ENCODE measurements at places on chromosomes 4 and X.

- DNase-seq: no peak
Observed at GRCh38 chrX:66167431-66167830, 3.4 kb downstream of the HEPH start.

DNA sequence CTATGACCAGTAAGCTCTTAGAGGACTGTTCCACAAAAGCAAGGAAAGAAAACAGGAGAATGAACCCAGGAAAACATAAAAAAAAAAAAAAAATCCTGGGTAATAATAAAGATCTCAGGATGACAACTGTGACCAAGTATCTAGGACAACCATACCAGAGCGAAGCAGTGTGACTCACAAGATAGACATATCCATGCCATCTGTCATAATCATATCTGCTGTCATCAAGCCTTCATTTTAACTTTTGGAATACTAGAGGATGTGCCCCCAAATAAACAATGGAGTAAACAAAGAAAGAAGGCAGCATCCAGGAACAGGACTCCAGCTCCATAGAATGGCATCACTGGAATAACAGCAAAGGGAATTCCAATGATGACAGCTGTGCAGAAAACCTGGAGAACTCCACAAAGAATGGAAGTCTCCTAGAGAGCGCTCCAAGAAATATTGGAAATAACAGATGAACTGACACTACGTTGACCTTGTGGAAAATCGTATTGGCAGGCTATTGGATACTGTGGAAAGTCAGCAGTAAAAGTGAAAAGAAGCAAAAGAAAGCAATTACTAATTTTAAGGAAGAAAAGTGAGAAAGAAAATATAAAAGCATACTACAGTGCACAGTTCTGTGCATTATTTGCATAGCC is 35.3 kb downstream of the HPGDS start:
- DNase-seq: no peak

- DNase-seq: no peak
Observed at GRCh38 chr4:109648997-109649575, 54.2 kb downstream of the CASP6 start.

DNA sequence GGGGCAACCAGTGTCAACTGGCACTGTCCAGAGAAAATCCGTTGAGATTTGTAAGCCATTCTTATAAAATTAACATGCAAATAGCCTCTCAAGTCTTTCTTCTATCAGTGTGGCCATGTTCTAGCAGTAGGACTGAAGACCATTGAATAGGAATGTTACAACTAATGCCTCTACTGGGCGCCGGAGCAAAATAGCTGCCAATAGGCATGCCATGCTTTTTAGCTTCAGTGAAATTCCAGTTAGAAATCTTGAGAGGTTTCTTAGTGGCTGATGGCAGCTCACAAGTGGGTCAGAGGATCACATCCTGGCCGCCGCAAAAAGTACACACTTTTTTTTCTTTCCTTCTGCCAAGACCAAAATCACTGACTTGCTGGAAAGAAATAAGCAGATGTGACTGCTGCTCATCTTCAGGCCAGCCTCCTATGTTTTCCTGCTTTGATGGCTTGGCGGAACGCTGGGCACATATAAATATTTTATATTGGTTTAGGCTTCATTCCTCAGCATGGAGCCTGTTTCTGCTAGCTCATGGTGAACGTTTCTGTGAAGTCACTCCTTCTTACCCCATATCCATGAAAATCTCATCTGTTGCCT is 293.1 kb downstream of the TENM3 start:
- DNase-seq: no peak

DNA sequence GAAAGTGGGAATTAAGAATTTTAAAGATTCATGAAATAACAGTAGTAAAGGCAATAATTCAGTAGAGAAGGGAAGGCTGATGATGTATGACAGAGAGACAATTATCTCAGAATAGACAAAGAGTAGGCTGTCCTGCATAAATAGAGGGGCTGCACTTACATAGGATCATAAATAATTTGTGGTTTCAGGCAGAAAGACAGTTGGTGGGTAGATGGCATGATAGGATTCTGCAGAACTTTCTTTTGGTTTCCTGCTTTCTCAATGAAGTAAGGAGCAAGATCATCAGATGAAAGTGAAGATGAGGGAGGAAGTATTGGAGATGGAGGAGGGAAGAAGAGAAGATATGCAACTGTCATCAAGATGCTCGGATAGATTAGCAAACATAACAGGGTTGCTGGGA is 604.9 kb upstream of the ZFP42 start:
- DNase-seq: no peak

Measured in activated CD8-positive, alpha-beta T cell treated with anti-CD3 and anti-CD28 coated beads, Interleukin-2, amount 10 ng/mL, durations not matched to agents 7 days and 5 days (primary cell).